ENCODE measurements at places on chromosomes 5 and 9.

GRCh38 chr5:55905251-55905650 is 54.1 kb downstream of the IL31RA start:
- DNase-seq: no peak

- DNase-seq: no peak
Observed at GRCh38 chr5:179863449-179864085, 5.0 kb upstream of the MRNIP start.

DNA sequence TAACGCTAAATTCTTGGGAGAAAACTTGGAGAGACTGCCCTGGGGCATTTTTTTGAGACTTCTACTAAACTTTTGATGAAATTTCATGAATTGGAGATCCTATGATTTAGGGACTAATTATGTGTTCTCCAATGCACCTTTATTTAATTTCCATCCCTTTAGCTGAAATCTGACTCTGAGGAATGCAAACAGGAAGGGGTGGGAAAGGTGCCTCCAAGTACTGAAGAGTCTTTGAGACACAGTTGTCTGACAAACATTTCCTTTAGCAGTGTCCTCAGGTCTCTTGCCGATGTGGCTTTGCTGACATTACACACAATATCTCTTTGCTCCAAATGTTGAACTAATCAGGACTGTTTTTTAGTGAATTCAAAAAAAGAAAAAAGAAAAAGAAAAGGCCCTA is 76.9 kb downstream of the LIX1 start:
- no peak for DNase-seq

DNA sequence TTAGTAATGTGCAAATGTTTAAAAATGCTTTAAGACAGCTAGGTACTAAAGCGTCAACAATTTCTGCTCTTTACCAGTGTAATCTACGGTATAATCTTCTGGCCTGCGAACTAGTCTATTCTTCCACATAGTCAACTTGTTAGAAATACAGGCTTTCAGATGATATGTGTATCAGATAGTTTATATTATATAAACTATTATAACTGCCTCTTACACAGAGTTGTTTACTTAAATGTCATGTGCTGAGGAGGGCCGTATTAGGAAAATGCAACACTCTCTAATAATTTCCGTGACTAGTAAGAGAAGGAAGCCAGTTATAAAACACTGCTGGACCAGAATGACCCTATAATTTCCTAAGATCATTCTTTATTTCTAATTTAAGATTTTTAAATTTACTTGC is 63.6 kb downstream of the WDR41 start:
- DNase-seq: no peak

GRCh38 chr5:111999286-111999685 is 242.3 kb upstream of the NREP start:
- DNase-seq: no peak

DNA sequence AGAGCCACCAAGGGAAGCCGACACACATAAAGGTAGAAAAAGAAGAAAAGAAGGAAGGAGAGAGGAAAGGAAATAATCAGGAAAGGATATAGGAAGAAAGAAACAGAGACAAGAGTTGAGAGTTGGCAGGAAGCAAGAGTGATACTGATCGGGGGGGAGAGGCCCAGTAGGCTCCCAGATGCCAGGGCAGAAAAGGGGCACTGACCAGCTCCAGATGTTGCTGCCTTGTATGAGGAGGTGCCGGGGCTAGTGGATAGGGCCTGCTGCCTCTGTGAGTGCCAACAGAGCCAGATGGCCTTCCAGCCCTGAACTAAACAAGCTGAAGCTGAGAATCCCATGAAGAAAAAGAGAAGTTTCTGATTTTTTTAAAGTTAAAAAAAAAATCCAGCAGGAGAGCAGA is 82.0 kb upstream of the TRIM32 start:
- no peak for DNase-seq

DNA sequence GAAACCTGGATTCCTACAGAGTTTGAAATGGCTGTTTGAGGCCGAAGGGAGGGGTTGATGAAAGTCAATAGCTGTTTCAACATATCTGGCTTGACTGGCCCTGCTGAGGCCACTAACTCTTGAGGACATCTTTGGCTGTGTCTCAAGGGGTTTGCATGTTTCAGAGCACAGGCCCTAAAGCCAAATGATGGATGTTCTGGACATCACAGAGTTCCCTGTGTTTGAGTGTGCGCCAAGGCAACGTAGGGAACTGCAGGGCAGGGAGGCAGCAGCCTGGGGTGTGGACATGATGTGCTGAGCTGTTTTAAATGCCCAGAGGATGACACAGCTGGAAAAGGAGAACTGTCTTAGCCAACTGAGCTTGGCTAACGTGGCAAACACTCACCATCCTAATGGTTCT is 89.6 kb downstream of the RAPGEF1 start:
- no peak for DNase-seq

DNA sequence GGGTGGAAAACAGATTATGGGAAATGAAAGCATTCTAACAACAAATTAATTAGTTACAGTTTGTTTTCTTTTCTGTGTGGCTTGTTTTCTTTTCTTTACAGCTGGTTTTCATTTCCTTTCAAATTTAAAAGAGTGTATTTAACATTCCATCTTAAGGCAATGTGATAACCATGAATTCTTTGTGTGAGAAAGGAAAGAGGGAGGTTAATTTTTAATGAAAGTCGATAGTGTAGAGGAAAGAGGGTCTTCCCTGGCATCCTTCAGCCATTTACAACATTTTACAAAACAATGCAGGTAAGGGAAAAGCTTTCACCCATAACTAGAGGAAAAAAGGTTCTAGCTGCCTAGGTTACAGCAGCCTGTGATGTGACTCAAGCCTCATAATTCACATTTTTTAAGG is 43.9 kb upstream of the IL33 start:
- DNase-seq: no peak

- no peak for DNase-seq
Observed at GRCh38 chr5:143898381-143898780, 86.4 kb downstream of the HMHB1 start.

GRCh38 chr5:151181818-151182523 is 24.4 kb upstream of the ANXA6 start:
- no peak for DNase-seq

DNA sequence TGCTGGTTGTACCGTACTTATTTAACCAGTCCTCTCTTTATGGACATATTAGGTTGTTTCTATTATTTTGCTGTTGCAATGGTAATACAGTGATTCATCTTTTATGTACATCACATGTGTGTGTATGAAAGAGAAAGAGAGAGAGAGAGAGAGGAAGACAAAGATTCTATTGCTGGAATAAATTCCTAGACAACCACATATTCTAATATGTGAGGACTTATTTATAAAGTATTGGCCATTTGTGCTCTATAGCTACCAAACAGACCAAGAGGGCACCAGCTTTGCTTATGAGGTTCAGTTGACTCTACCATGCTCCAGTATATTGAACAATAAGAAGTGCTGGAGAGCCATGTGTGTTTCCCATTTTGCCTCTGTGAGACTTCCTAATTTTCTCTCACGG is 513.5 kb downstream of the DMAC1 start:
- DNase-seq: no peak

DNA sequence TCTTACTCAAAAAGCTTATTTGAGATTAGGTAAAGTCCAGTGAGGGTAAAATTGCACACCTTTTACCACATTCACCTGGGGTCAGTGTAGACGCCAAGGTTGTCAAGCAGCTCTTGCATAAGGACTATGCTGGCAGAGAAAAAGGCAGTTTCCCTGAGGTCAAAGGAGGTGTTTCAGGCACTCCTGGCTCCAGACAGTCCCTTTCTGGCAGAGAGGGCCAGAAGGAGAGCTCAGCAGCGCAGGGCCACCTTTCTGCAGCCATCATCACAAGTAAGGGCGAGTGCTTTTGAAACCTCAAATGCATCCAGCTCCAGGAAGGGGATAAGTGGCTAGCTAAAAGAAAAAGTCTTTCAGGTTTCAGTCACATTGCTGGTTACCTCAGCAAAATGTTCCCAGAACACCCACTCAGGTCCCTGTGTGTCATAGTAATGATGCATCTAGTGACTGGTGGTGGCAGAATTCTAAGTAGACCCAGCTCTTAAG is 16.7 kb upstream of the IL13 start:
- no peak for DNase-seq

DNA sequence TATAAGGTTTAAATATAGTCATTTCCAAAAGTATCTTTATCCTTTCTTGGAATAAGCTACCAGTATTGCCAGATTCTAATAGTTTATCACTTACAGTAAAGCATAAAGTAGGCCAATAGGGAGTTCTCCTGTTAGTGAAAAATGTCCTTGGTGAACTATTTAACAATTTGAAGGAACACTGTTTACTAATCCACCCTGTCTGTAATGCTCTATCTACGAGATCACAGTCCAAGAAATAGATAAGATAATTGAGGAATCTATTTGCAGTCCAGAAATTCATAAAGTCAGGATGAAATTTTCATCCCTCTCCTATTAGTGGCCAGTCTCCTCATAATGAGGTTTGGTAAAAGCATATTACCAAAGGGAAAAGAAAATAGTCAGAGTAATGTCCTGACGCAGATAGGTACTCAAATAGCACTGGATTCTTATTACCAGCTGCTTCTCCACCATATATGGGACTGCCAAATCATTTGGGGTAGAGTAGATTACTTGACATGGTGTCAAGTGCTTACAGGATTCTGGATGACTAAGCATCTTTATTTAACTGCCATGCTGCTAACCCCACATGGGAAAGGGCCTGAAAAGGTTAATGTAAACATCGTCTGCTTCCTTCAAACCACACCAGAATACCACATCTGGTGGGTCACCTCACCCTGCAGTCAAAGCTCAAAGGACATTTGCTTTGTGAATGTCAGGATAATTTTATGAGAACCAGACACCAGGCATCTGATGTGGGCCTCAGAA is 808.1 kb downstream of the EFNA5 start:
- no peak for DNase-seq

- DNase-seq: no peak
Observed at GRCh38 chr9:94665613-94666012, 26.3 kb upstream of the FBP1 start.

- no peak for DNase-seq
Observed at GRCh38 chr5:9370256-9370655, 175.6 kb downstream of the SEMA5A start.

DNA sequence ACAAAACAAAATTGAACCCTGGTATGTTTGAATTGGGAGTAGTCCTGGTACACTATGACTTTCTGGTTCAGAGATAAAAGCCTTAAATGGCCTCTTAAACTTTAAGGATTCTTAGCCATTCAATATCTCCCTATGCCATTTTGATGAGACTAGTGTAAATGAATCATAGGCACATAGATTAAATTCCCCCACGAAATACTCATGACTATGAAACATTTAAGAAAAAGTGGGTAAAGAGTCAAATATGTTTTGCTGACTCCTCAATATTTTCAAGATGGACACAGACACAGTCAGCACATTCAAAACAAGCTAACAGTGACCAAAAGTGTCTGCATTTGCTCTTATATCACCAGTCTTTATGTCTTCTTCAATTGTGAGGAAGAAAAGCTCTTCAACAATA is 278.3 kb downstream of the PDE4D start:
- DNase-seq: no peak

GRCh38 chr5:964821-965220 is 43.8 kb upstream of the NKD2 start:
- no peak for DNase-seq

DNA sequence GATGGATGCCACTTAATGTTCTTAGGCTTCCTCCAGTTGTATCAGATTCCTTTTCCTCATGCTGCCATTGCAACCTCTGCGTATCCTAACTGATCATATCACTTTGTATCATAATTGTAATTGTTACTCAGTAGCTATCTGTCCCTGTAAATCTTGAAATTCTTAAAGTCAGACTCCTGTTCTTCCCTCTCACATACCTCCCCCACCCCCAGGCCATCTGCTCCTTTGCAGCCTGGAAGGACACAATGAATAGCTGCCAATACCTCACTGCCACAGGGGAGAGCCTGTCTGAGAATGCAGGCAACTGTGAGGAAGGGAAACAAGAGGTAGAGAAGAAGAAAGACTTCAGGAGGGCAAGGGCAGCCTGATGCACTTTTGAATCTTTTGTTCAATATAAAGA is 228.5 kb downstream of the ENC1 start:
- DNase-seq: no peak

DNA sequence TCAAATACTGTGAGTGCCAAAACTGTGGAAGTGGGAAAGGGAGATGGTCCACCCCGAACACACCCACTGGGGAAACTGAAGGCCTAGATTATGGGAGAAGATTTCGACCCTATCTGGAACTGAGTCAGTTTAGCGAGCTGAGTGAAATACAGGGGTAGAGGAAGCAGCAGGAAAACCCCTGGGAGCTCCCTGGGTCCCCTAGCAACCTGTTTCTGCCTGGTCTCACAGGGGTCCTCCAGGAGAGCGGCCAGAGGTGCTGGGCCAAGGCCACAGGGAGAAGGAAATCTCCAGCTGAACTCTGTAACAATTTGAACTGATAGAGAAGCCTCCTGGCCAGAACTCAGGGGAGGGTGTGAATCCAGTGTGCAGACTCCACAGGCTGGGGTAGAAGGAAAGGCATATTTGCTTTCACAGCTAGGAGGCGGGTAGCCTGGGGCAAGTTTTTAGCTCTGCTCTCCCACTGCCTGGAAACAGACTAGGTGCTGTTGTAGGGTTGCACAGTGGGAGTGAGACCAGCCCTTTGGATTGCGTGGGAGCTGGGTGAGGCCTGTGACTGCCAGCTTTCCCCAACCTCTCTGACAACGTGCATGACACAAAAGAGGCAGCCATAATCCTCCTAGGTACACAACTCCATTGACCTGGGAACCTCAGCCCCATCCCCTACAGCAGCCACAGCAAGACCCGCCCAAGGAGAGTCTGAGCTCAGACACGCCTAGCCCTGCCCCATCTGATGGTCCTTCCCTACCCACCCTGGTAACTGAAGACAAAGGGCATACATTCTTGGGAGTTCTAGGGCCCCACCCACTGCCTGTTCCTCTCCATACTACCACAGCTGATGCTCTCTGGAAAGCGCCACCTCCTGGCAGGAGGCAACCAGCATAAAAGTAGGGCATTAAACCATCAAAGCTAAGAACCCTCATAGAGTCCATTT is 78.8 kb upstream of the GPBP1 start:
- no peak for DNase-seq

DNA sequence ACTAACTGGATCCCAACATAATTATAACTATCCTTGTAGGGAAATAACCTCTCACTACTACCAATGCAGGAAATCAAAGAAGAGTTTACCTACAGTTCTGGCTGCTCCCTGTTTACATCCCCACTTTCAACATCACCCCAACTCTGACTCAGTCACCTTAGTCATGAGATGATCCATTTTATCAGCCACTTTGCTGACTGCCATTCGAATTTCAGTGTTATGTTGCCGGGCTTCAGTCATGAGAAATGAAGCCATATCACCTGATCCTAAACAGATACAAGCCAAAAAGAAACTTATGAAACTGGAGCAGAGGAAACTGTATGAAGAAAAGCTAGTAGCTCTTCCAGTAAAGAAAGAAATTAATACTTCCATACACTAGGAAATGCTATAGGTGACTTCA is 33.7 kb downstream of the SLC31A2 start:
- no peak for DNase-seq

- no peak for DNase-seq
Observed at GRCh38 chr9:130932255-130933079, 6.6 kb downstream of the FIBCD1 start.

- no peak for DNase-seq
Observed at GRCh38 chr5:144122641-144123040, 47.8 kb downstream of the YIPF5 start.

- DNase-seq: no peak
Observed at GRCh38 chr5:115439042-115439441, 105.5 kb downstream of the FEM1C start.

Data from RWPE2 (cell line).